Muscle of back (tissue), 13 donors: ENCODE measurements at places on chromosomes 11 and 22.

- DNase-seq, result no peak
Observed at GRCh38 chr22:39275814-39276439, 31.1 kb upstream of the PDGFB start.

DNA sequence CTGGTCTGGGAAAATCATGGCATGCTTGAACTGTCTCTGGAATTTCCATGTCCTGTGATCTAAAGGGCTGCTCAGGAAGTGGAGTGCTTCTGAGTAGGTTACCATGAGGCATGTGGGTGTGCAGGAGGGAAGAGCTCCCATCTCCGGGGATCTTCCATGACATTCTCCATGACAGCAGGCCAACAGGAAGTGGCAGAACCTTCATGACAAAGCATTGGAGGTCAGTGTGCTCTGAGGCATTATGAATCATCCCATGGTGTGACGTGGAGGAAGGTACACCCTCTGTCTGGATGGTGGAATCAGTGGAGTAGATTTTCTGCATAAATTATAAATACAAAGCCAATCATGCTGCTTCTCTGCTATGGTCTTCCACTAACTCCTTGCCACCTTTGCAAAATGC, 139.6 kb upstream of the E2F8 start:
- DNase-seq, result no peak

DNA sequence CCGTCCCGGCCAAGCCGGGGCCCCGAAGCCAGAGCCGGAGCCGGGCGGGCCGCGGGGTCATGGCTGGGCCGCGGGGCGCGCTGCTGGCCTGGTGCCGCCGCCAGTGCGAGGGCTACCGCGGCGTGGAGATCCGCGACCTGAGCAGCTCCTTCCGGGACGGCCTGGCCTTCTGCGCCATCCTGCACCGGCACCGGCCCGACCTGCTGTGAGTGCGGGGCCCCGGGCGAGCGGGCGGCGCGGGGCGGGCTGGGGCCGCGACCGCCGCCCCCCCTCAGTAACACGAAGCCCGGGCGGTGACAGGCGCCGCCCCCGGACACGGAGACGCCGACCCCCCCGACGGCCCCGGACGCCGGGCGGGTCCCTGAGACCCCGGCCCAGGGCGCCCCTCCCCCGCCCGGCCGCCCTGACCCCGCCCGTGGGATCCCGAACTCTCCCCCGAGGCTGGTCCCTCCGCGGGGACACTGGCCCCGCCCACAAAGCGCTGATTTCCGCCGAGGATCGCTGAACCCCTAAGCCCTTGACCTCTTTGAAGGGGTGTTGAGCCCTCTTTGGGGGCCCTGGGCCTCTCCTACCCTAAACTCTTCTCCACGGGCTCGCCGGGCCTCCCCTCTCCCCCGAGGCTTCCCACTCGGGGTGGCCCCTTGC, 389 bp downstream of the MICALL1 start:
- DNase-seq, result no peak

DNA sequence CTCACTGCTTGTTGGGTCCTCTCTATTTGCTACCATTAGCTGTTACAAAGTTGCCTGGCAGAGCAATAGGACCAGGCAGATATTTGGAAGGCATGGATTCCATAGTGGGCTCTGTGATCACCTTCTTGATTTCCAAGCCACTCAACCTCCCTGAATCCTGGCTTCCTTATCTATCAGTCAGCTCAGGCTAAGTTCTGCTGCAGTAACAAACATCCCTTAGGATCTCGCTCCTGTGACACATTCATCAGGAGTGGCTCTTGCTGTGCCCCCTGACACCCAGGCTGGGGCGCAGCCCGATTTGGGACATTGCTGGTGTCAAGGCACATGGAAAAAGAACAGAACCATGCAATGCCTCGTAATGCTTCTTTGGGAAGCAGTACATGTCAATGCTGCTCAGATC, 503.9 kb downstream of the TBC1D22A start:
- DNase-seq, result no peak
